HCT116 (cell line): ENCODE measurements at places on chromosomes 5 and 9. TPM values are rescaled to one million over a fixed set of nuclear protein-coding genes. Genes with fewer than 3 reads are reported as not detected.

- H3K36me3 ChIP-seq = no peaks in the 10 kb centered on the region
- no peaks in the 10 kb centered on the region for H3K27me3 ChIP-seq
- H3K27ac ChIP-seq = no peak overlapping the region
- no peak for DNase-seq
Measured at GRCh38 chr5:23007236-23007635, 154.1 kb upstream of the CDH12 start.

The MSMP gene
- 1.2 TPM for total RNA-seq

GRCh38 chr5:106331415-106331814 lies 1339.3 kb downstream of the EFNA5 start:
- no peaks in the 10 kb centered on the region for H3K27me3 ChIP-seq
- H3K4me3 ChIP-seq = no peak overlapping the region
- no peaks in the 10 kb centered on the region for H3K4me1 ChIP-seq
- no peak overlapping the region for H3K27ac ChIP-seq

DNA sequence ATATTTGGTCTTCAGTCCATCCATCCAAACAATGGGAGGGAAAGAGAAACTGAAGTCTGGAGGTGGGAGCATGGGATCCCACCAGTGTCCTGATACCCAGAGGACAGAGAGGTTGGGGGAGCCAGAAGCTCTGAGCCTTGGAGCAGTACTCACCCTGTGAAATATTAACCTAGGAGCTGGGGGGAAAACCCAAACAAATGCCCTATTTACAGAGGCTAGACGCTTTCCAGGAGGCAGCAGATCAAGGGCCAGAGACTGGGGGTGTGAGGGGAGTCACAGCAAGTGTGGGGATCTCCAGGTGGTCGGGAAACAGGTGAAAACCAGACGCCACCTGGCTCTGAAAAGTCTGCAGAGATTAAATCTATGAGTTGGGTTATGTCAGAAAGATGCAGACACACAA lies 6.2 kb downstream of the ZER1 start:
- H3K36me3 ChIP-seq = no peaks in the 10 kb centered on the region
- H3K27ac ChIP-seq = no peak overlapping the region
- H3K4me1 ChIP-seq = 0 out of 2 replicates have a peak, but pooled peaks cover 2% of the 10 kb centered on the region
- no peak for DNase-seq

The LYSMD3 gene
- 18.0 TPM for total RNA-seq

The GDF9 gene
- total RNA-seq = 0.49 TPM

DNA sequence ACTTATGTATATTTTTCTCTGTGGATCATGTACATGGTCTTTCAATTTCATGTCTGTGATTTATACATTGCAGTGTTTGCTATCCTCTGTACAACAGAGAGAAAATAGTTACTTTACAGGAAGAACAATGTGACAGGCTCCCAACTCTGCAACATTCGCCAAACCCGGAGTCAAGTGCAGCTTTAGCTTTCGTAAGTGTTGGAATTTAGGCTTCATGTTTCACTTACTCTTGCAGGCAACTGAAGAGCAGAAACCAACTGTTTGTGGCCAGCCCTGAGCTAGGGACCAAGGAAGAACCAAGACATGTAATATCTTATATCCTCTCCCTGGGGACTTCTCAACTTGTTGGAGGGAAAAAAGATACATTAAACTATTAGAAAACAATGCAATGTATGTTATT lies 147.9 kb downstream of the C5orf15 start:
- no peak overlapping the region for H3K4me3 ChIP-seq
- H3K36me3 ChIP-seq = no peaks in the 10 kb centered on the region
- H3K4me1 ChIP-seq = no peaks in the 10 kb centered on the region

The SUSD3 gene
- total RNA-seq = 11.3 TPM

- no peak overlapping the region for H3K4me3 ChIP-seq
- H3K36me3 ChIP-seq = no peaks in the 10 kb centered on the region
- H3K27ac ChIP-seq = no peak overlapping the region
- H3K27me3 ChIP-seq = peaks cover 2% of the 10 kb centered on the region; the same call in 1 of the 2 replicates
- H3K4me1 ChIP-seq = no peaks in the 10 kb centered on the region
Measured at GRCh38 chr9:87371795-87372355, 125.8 kb upstream of the DAPK1 start.

- DNase-seq = no peak
- no peak overlapping the region for H3K27ac ChIP-seq
- H3K27me3 ChIP-seq = no peaks in the 10 kb centered on the region
- H3K4me3 ChIP-seq = no peak overlapping the region
- no peaks in the 10 kb centered on the region for H3K4me1 ChIP-seq
- no peaks in the 10 kb centered on the region for H3K36me3 ChIP-seq
Measured at GRCh38 chr5:88677376-88677895, 205.5 kb downstream of the MEF2C start.

GRCh38 chr9:123542435-123543225 lies 186.6 kb downstream of the CRB2 start:
- no peak overlapping the region for H3K4me3 ChIP-seq
- DNase-seq = no peak
- H3K4me1 ChIP-seq = no peaks in the 10 kb centered on the region
- no peak overlapping the region for H3K27ac ChIP-seq
- H3K27me3 ChIP-seq = no peaks in the 10 kb centered on the region
- H3K36me3 ChIP-seq = no peaks in the 10 kb centered on the region

The MAPK9 gene
- 43.4 TPM for total RNA-seq

The FGF1 gene
- not detected for total RNA-seq

The CBY3 gene
- total RNA-seq = not detected

GRCh38 chr5:17096952-17097695 lies 120.3 kb upstream of the BASP1 start:
- no peaks in the 10 kb centered on the region for H3K4me1 ChIP-seq
- no peak overlapping the region for H3K4me3 ChIP-seq
- no peak for DNase-seq
- H3K27me3 ChIP-seq = 0 out of 2 replicates have a peak, but pooled peaks cover 2% of the 10 kb centered on the region

DNA sequence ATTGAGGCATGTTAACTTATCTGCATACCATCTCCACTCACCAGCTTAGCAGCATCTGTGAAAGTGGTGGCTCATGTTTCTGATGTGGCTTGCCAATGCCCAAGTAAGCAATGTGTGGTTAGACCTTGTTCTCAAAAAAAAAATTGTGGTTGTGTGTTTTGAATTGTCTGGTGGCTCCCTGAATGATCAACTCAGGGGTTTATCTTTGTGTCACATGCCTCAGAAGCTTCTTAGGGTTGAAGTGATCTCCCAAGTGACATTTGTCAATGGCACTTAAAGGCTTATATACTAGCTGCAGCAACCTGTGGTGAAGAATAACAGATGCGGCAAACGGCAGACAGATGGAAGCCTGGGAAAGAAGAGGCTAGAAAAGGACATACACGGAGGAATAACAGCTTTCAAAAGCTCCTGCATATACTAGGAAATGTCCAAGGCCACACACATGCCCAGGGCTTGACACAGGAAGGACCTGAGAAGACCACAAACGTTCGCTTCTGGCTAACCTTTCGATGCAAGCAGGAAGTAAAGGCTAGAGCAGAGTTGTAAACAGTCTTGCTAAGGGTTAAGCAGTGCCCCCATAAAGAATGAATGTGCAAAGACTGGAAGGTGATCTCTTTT lies 42.2 kb upstream of the FSD1L start:
- no peaks in the 10 kb centered on the region for H3K27me3 ChIP-seq
- no peaks in the 10 kb centered on the region for H3K36me3 ChIP-seq

GRCh38 chr9:132055756-132056155 lies 23.9 kb downstream of the MED27 start:
- no peaks in the 10 kb centered on the region for H3K27me3 ChIP-seq
- H3K27ac ChIP-seq = no peak overlapping the region
- no peak overlapping the region for H3K4me3 ChIP-seq
- H3K4me1 ChIP-seq = no peaks in the 10 kb centered on the region

DNA sequence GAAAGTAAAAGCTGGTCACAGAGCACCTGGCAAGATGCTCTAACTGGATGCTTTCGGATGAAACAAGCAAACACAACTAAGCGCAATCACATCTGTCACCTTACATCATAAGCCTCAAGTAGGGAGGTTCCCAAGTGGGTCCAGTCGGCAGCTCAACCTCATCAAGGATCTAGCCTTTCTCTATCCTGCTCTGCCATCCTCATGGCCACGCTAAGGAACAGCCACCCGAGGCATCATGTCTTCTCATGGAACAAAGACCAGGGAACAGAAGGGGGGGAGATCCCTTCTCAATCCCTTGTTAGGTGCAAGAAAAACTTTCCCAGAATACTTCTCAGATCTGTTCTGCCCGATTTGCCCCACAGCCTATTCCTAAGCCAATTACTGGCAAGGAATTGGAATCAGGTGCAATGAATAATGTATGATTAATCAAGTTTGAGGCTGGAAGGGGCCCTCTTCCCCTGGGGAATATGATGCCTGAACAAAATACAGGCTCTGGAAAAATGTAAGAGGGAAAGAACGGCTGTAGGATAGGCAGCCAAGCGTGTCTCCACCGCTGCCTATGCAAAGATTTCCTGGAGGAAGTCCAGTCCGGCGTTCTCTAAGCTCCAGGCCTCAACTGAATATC lies 1.3 kb upstream of the HABP4 start:
- no peak for DNase-seq
- peaks cover 4% of the 10 kb centered on the region for H3K4me1 ChIP-seq

The HAPLN1 gene
- 0.05 TPM for total RNA-seq

DNA sequence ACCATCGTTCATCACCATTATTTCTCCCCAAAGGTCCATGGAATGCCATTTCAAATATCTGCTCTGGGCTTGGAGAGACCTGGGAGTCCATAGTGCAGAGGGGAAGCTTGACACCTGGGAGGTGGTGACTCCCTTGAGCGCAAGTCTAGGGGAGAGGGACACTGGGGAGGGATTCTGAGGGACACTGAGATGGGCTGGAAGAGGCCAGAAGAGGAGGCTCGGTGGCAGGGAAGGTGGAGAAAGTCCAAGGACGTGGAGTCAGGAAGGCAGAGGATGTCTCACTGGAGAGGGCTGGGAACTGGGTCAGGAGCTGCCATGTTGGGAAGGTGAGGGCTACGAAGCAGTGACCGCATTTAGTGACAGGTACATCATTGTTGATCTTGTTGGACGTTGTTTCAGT lies 160.3 kb upstream of the MVB12B start:
- peaks cover 6% of the 10 kb centered on the region; the same call in 1 of the 2 replicates for H3K27me3 ChIP-seq
- no peak overlapping the region for H3K27ac ChIP-seq
- DNase-seq = no peak
- no peaks in the 10 kb centered on the region for H3K36me3 ChIP-seq
- H3K4me3 ChIP-seq = no peak overlapping the region
